Astrocyte of the cerebellum (primary cell): ENCODE measurements at places on chromosomes 11 and 22.

DNA sequence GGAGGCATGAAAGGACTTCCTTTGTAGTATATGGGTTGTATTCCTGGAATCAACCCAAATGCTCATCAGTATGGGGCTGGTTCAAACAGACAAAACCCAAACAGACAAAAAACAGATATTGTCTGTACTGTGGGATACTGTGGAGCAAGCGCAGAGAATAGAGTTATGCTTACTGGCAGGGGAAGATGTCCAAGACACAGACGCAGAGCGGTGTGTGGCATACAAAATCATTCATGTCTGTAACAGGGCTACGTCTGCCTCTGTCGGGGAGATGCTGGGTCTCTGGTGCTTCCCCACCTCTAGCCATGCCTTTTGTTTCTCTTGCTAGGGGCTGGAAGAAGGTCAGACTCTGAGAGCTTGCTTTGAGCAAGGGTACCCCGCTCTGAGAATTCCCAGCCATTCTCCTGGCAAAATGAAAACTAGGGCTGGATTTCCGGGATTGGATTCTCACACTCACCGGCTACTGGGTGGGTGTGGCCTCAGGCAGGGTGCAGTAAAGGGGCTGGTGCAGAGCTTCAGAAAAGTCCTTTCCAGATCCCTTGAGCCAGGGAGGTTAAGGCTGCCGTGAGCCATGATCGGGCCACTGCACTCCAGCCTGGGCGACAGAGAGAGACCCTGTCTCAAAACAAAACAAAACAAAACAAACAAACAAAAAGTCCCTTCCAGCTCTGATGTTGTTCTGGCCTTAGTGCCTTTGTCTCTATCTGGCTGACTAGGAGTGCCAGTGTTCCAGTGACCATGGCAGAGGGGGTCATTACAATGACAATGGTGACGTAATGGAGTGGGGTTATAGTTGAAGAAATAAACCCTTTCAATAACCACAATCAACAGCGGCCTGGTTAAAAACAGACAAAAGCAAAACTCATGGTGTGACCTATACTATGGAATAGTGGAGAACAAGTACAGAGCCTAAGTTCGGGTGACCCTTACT, 2.9 kb upstream of the ABCC8 start:
- DNase-seq = no peak

DNA sequence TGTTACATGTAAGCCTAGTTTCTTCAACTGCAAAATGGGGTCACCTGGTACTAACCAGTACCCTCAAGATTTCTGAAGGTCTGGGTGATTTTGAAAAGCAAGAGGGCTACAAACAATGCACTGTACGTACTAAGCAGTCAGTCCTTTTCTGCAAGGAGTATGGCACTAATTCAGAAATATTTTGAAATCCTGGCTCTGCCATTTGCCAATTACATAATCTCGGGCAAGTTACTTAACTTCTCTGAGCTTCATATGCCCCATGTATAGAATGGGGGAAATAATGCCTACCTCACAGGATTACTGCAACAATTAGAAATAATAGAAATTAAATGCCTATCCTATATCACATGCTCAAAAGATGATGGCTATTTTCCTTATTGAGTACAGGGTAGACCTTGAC, 60.7 kb upstream of the CCDC89 start:
- DNase-seq = no peak

DNA sequence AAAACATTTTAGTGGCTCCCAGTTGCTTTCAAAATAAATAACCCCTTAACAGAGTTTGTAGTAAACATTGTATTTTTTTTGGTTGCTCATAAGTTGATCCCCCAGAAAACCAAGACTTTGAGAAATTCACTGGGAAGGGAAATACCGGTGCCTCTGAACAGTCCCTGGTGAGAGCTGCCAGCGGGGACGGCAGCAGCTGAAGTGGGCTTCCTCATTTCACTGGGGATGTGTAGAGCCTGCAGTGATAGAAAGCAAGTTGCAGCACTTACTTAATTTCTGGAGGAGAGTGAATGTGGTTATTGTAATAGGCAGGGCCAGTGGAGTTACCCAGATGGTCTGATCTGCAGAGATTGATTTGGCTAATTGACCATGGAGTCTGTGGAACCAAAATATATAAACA, 18.6 kb upstream of the MCHR1 start:
- DNase-seq = no peak

- DNase-seq = no peak
Measured at GRCh38 chr22:48379371-48379770, 1448.3 kb downstream of the BRD1 start.

GRCh38 chr22:18955696-18956095, 19.6 kb upstream of the PRODH start:
- no peak for DNase-seq

DNA sequence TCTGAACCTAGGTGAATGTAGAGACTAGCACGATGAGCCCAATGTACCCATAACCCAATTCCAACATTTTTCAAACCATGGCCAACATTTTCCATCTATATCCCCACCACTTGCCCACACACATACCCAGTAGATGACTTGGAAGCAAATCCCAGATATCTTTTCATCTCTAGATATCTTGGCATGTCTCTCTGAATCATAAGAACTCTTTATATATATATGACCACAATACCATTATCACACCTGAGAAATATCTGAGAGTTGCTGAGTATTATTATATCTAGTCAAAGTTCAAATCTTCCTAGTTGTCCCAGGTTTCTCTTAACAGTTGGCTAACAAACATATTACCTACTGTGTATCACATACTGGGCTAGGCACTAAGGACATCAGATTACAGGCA, 37.9 kb upstream of the NFRKB start:
- DNase-seq = no peak

- no peak for DNase-seq
Measured at GRCh38 chr11:17707830-17708229, 11.5 kb upstream of the MYOD1 start.

- peak; percentile 81 for DNase-seq
Measured at GRCh38 chr11:114280696-114281095, 15.5 kb upstream of the NNMT start.

DNA sequence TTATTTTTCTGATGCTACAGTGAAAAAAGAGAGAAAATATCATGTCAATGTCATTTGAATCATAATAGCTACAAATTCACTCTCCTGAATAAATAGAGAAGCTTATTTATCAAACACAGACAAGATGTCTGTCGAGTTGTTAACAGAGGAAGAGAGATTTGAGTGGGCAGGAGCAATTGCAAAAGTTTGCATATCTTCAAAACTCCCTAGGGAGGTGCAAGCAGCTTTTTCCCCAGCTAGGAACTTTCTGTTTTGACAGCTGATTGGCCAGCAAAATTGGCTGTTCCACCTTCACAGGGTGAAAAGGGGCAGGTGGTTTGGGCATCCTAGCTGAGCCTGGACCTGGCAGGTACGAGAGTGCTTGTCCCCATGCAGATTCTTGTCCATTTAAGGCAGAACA, 98.2 kb downstream of the NTM start:
- DNase-seq = no peak

GRCh38 chr11:116129456-116129855, 625.2 kb upstream of the CADM1 start:
- no peak for DNase-seq

DNA sequence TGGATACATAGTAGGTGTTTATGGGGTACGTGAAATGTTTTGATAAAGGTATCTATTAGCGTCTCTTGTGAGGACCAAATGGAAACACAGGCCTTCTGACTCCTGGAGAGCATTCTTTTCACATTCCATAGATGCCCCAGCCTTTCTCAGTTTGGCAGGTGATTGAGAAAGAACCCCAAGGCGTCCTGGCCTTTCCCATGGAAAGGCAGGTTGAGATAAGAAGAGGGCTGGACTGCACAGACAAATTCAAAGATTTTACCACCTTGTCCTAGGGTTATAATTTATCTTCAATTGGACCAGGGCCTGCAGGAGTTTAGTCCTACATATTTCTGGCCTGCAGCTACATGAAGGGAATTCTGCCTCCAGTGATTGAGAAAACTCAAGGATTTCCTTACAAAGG, 661 bp upstream of the OLFML1 start:
- DNase-seq = no peak

DNA sequence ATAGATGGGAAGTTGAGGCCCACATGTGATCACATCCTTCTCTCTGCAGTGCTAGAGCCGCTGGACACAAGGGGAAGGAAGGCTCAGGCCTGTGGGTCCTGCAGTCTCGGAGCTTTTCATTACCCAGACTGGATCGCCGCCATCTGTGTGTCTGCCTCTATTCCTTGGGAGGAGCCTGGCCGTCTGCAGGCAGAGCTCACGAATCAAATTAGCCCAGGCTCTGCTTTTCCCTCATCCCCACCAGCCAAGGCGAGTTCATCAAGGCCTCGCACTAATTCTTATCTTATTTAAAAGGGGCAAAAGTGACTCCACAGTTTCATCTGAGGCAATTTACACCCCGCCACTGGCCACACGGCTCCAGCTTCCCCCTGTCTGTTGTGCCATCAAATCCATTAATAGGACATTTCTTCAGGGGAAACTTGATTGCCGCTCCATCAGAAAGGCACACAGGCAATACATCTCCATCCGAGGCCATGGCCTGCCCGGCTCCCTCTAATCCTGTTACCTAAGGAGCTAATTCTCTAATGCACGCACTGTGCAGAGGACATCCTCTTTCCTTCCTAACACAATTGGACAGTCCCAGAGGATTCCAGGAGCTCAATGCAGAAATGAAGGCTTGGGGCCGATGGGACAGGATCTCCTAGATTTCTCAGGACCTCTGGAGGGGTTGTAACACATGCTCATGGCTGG, 3.3 kb upstream of the HTR3A start:
- no peak for DNase-seq

DNA sequence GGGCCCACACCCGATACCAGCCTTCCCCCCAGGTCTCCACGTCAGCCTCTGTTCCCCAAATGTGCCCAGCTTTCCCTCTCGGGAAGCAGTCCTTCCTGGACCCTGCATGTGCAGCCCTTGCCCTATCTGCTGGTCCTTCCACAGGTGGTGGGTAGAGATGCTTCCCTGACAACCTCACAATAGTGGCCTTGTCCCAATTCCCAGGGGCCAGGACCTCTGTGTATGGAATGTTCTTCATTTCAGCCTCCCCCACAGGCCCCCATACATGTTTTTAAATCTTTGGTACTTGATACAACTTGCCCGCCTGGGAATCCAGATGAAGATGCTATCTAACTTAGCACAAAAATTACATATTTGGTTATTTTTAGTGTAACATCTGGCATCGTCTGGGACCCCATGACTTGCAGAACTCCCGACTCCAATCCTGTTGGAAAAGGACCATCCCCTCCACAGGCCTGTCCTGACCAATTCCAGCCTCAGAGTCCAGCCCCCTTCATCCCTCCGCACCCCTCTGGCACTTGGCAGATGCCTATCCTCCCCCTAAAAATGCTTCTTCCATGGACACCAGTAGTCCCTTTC, 39.5 kb downstream of the ANO1 start:
- DNase-seq = no peak

DNA sequence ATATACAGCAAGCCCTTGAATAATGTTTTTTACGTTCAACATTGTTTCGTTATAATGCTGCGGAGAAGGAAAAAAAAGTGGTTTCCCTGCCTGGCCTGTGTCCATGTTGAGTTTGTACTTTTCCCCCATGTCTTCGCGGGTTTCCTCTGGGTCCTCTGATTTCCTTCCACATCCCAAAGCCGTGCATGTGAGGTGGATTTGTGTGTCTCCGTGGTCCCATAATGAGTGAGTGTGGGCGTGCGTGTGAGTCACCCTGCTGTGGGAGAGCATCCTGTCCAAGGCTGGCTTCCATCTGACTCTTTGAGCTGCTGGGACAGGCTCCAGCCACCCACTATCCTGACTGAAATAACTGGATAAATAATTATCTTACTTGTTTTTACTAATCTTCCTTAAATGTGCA, 29.6 kb upstream of the SNX19 start:
- peak; percentile 32 for DNase-seq

DNA sequence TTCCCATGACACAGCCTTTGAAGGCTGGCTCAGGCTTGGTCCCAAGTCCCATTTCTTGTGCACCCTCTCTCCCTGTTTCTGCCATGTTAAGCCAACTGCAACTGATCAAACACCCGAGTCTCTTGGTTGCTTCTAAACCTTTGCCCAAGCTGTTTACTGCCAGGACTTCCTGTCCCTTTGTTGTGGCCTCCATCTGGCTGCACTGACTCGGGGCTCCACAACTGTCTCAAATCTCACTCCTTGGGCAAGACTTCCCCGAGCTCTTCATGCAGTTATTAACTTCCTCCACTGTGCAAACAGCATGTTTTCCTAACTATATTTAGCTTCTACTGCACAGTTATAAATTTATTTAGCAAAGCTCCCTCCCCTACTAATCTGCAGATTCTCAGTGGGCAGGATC, 4.3 kb downstream of the VPREB1 start:
- DNase-seq = no peak

GRCh38 chr11:35324183-35324886, 95.0 kb downstream of the SLC1A2 start:
- DNase-seq = no peak

DNA sequence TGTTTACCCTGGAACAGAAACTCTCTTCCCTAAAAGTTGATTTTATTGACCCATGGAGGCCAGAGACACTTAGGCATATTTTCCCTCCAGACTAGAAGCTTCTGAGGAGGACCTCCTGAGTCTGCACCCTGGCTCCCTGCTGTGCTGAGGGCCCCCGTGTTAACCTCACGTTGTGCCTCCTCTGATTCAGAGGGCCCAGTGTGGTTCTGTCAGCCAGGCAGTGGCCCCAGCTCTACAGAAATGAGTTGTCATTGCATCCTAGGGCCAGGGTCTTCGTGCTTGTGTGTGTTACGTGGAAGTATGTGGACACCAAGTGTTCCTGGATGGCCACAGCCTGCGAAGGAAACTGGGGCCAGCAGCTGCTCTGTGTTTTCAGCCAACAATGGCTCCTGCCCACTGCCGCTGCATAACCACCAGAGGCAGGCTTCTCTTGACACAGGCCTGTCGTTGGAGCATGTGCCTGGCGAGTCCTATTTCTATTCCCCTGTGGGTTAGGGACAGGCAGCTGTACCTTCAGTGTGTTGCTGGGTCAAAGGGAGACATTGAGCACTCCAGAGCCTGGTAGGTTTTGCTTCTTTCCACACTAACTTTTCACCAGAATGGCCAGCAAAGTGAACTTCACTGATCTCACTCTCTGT, 44.5 kb downstream of the MED15 start:
- DNase-seq = no peak

DNA sequence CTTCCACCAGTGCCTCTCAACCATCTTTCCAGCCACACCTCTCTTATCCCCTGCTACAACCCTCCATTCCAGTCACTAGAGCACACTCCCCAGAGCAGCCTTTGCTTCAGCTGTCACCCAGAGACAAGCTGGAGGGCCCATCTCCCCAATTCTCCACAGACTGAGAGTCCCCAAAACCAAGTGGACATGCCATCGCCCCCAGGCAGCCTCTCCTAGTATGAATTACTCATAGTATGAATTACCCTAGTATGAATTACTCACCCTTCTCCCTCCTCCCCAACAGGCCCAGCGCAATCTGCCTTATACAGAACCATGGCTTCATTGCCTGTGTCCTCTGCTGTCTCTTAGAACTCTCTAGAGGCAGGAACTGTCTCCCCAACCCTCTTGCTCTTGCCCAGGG, 24.8 kb downstream of the MYH9 start:
- no peak for DNase-seq
